Fibroblast of skin of scalp (primary cell): ENCODE measurements at places on chromosomes 2 and 18.

DNA sequence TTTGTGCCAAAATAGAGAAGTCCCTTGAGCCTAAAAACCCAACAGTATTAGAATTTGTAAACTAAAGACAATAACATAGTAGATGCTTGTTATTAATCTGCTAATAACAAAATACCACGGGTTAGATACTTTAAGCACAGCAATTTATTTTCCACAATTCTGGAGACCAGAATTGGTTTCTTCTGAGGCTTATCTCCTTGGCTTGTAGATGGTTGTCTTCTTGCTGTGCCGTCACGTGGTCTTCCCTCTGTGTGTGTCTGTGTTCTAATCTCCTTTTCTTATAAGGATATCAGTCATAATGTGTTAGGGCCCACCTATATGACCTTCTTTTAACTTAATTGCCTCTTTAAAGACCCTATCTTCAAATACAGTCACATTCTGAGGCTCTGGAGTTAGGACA, 260.1 kb downstream of the CYRIA start:
- DNase-seq: no peak

DNA sequence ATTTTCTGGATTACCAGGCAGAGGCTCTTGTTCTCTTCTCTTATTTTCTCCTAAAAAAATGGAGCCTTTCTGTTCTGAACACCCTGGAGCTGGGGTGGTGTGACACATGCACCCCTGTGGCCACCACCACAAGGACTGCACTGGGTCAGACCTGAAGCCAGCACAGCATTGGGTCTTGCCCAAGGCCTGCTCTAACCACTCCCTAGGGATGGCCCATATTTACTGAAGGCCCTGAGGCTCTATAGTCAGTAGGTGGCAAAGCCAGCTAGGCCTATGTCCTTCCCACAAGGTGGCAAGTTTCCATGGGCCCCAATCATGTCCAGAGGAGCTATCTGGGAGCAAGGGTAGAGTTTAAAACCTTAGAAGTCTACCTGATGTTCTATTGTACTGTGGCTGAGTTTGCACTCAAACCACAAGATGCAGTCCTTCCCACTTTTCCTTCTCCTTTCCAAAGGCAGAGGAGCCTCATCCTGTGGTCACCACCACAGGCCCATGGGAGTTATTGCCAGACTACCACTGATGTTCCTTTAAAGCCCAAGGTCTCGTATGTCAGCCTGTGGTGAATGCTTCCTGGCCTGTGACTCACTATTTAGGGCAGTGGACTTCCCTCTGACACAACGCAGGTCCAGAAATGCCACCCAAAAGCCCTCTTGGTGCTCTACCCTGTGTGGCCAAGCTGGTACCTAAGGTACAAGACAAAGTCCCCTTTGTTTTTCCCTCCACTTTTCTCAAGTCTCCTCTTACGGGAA, 15.0 kb upstream of the FMNL2 start:
- peak; percentile 47 for DNase-seq

- DNase-seq: peak; percentile 82
Observed at GRCh38 chr2:12915787-12916186, 199.1 kb downstream of the TRIB2 start.

- DNase-seq: no peak
Observed at GRCh38 chr2:23656597-23656973, 270.3 kb downstream of the ATAD2B start.

DNA sequence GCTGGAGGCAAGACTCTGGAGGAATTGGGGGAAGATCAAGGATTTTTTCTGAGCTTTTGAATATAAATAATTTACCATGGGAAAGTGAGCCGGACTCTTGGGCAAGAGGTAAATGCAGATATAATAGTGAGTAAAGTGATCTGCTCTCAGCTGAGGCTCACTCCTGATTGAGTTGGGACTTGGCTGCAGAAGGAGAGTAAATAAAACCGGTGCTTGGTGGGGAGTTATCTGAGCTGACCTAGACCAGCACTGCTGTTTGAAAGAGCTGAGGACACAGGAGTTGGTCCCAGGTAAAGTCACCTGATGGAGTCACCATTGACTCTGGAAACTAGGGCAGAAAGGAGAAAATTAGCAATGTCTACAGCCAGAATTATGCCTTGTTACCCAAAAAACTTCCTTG, 57.3 kb upstream of the LRPPRC start:
- no peak for DNase-seq

DNA sequence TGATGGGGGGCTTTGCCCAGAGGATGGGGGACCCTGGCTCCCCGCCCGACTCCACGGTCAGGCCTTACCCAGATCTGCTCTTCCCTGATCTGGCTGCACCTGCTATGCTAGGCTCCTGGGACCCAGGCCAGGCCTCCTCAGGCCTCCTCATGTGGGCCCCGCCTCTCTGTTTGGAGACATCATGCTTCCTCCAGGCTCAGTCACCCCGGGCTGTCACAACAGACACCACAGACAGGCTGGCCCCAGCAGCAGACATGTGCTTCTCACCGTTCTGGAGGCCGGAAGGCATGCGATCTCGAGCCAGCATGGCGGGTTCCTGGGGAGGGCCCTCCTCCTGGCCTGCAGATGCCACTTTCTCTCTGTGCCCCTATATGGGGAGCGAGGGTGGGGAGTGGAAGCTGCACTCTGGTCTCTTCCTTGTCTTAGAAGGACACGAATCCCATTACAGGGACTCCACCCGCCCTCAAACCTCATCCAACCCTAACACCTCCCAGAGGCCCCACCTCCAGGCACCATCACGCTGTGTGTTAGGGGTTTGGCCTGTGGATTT, 10.8 kb upstream of the NEU4 start:
- DNase-seq: no peak

- no peak for DNase-seq
Observed at GRCh38 chr2:43135583-43135982, 90.8 kb downstream of the ZFP36L2 start.

- no peak for DNase-seq
Observed at GRCh38 chr2:166351319-166351718, 24.4 kb downstream of the SCN9A start.

- DNase-seq: peak; percentile 85
Observed at GRCh38 chr18:48929941-48930713, 20.6 kb downstream of the SMAD7 start.

DNA sequence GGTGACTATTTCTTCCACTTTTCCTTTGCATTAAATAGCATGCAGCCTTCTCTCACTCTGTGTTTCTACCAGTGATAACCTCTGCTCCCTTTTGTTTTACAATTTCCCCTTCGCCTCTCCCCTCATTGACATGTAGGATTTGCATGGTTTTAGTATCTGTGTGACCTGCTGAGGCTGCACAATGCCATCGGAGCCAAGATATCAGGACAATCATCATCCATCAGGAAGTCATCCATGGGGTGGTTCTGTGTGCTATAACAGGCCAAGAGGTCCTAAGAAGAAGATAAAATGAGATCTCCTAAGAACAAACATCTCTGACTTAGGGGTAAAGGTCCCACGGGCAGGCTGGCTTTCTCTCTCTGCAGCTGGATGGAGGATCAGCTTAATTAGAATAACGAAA, 65.6 kb downstream of the EHD3 start:
- no peak for DNase-seq

DNA sequence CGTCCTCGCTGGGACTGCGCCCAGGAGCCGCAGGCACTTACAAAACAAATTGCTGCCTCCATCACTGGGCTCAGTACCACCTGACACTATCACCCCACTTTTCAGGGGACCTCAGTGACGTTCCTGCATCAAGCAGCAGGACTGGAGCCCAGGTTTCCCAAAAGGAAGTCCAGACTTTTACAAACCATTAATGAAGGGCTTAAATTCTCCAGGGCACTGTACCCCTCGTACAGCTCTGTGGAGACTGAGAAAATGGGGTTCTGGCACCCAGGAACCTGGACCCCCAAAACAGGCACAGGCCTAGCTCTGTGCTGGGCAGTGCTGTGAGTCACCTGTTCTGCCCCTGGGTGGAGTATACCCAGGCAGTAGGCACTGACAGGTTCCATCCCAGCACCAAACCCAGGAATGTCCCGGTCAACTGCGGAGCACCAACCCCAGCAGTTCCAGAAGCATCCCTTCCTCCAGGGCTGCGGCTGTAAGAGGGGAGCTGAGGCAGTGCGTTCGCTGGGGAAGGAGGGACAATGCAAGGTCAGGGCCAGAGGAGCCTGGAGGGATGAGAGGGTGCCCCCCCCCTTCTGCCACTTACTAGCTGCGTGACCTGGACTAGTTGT, 24.6 kb upstream of the NOTO start:
- DNase-seq: no peak

DNA sequence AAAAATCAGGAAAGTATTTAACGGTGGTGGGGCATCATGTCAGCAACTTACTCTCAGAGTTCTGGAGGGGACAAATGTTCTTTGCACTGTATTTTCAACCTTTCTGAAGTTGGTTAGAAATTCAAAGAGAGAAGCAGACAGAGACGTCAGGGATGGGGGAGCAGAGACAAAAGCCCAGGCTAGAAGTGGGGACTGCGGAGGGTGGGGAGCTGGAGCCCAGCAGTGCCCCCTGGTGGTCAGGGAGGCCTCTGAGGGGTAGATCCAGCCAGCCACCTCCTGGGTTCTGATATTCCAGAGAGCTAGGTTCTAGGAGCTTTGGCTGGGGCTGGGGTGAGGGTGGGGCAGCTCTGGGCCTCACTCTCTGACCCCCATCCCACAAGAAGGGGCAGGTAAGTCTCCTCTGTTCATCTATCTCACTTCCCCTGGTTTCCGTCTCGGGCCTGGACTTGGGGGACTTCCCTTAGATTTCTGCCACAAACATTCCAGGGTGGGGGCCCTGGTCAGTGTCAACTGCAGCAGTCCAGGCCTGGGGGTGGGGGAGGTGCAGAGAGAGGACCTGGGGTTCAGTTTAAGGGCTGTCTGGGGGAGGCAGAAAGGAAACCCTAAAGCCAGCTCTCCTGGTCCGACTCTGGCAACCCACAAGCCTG, 8.9 kb downstream of the TNS1 start:
- DNase-seq: peak; percentile 52

GRCh38 chr18:56003720-56004088, 415.7 kb upstream of the TCF4 start:
- DNase-seq: no peak

GRCh38 chr18:78605255-78605654, 374.4 kb upstream of the SALL3 start:
- DNase-seq: no peak

GRCh38 chr2:174764280-174765255, at the start of gene CHRNA1:
TSS of gene CHRNA1 (minus strand) at chr2:174764472. CDS start at chr2:174764394, 78 bp downstream.
- DNase-seq: peak; percentile 60

DNA sequence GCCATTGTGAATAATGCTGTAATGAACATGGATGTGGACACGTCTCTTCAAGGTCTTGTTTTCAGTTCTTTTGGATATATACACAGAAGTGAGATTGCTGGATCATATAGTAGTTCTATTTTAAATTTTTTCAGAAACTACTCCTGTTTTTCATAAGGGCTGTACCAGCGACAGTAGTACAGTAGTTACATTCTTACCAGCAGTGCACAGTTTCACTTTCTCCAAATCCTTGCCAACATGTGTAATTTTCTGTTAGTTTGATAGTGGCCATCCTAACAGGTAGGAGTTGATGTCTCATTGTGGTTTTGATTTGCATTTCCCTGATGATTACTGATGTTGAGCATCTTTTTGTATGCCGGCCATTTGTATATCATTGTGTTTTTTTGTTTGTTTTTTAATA, 81.7 kb downstream of the EPC2 start:
- DNase-seq: no peak

GRCh38 chr2:127940641-127941040, 54.9 kb upstream of the AMMECR1L start:
- DNase-seq: no peak

- DNase-seq: no peak
Observed at GRCh38 chr2:230795856-230796255, 68.9 kb upstream of the ITM2C start.

GRCh38 chr2:179311101-179311500, 46.5 kb upstream of the SESTD1 start:
- no peak for DNase-seq

DNA sequence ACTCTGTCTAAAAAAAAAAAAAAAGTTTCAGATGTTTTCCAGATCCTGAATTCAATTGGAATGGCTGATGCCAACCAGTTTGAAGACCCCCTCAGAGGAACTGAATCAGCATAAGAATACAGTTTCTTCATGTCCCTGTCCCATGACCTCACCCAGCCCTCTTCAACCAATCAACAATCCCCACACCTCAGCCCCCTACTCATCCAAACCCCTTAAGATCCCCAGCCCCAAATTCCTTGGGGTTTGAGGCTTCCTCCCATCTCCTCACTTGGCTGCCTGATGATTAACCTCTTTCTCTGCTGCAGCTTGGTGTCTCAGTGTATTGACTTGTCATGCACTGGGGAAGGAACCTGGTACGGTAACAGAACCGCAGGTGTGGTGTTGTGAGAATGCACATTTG, 97.6 kb upstream of the CABLES1 start:
- DNase-seq: no peak

- no peak for DNase-seq
Observed at GRCh38 chr18:47209171-47209570, 33.0 kb upstream of the IER3IP1 start.

- DNase-seq: no peak
Observed at GRCh38 chr2:158777077-158777476, 18.0 kb upstream of the DAPL1 start.

- DNase-seq: peak; percentile 81
Observed at GRCh38 chr2:215711471-215712034, 275.7 kb upstream of the FN1 start.

DNA sequence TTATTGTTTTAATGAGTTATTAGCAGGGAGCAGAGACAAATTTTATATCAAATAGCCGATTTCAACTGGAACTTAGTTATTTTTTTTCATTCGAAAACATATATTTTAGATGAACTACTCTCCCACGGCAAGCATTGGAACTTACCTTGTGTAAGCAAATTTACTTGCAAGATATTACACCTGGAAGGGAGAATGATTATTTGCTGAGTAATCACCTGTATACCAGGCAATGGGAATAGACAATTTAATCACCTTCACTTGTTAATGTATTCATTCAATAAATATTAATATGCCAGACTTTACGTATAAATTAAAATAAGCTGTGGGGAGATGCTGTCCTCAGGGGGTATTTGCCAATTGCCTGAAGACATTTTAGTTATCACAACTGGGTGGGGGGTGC, 1069.9 kb upstream of the CHAC2 start:
- DNase-seq: no peak

- no peak for DNase-seq
Observed at GRCh38 chr2:8254791-8255447, 426.9 kb upstream of the ID2 start.

GRCh38 chr2:12612671-12613070, 104.1 kb upstream of the TRIB2 start:
- no peak for DNase-seq

DNA sequence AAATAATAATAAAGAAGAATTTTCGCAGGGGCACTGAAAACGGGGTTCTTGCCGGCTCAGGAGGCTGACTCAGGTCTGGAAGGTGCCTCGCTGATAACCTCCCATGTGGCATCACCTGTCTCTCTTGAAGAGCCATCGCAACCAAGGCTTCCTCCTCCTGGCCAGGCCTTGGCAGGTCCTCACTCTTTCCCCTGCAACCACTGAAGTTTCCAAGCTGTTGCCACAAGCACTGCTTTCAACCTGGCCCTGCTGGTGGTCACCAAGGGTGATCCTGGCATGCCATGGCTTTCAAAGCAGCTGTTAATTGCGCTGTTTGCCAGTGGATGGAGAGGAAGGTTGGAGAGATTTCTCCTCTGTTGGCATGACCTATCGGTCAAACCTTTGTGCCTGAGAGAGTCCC, 163.6 kb upstream of the COPS8 start:
- DNase-seq: no peak

- peak; percentile 66 for DNase-seq
Observed at GRCh38 chr18:21134895-21135294, 23.3 kb upstream of the ROCK1 start.

- DNase-seq: no peak
Observed at GRCh38 chr2:145321344-145321743, 801.4 kb upstream of the ZEB2 start.
